ENCODE measurements at places on chromosomes 4 and X.

DNA sequence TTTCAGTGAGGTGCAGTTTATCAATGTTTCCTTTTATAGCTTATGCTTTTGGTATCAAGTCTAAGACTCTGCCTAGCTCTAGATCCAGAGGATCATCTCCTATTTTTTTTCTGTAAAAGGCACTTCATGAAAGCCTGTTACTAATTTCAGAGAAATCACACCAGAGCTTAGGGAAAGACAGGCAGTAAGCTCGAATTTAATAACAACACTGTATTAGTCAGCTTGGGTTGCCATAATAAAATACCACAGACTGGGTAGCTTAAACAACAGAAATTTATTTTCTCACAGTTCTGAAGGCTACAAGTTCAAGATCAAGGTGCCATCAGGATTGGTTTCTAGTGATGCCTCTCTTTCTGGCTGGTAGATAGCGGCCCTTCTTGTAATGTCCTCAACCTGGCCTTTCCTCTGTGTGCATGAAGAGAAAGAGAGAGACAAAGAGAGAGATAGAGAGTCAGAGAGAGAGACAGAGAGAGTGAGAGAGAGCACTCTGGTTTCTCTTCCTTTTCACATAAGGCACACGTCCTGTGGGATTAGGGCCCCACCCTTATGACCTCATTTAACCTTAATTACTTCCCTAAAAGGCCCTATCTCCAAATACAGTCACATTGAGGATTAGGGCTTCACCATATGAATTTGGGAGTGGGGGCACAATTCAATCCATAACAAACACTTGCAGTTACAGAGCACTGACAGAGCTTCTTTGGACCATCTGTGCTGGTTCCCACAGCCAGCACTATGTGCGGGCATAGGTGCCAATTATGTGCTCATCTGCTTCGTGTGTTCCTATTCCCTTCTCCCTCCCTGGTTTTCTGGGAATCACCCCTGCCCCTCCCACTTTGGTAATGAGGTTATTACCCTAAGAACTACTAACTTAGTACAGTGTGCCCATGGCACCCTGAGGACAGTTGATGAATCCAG is 114.8 kb upstream of the MED14 start:
- DNase-seq: no peak

GRCh38 chr4:159103384-159103990 is 608 bp downstream of the RAPGEF2 start:
- no peak for DNase-seq

- no peak for DNase-seq
These were observed 36.1 kb upstream of the OTUD4 start for GRCh38 chr4:145216535-145216934.

- DNase-seq: no peak
These were observed 91.8 kb downstream of the SHISA3 start for GRCh38 chr4:42489095-42489494.

DNA sequence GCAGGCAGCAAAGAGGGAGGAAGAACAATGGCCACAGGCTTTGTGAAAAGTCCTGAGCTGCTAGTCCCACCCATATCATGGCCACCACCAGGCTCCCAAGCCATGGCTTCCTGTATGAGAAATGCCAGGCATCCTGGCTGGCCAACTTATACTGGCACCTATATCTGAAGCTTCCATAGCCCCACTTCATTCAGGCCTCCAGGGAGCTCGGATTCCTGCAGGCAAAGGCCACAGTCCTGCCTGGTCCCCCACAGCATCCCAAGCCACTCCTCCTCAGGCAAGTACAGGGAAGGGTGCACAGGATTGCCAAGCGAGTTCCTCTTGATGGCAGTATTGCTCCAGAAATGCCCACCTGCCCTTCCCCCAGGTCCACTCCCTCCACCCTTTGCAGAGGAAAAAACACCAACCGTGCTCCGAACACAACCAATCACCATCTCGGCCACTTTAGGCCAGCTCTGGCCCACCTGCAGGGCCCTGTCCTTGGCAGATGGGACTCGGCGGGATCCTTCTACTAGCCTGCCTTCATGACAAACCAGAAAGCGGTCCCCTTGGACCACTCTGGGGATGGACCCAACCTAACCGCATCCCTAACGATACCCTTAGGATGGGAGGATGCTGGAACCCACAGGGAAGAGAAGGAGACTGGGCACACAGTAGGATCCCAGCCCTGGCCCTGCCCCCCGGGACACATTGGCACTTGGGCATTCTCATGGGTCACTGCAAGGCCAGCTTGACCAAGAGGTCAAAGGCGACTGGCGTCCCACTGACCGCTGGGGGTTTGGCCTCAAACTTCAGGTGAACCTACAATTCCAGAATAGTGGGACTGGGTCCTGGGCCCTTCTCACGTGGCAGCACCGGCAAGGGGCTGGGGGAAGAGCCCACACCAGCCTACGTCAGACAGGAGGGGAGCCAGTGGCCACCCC is 220.4 kb upstream of the AGTR2 start:
- no peak for DNase-seq

DNA sequence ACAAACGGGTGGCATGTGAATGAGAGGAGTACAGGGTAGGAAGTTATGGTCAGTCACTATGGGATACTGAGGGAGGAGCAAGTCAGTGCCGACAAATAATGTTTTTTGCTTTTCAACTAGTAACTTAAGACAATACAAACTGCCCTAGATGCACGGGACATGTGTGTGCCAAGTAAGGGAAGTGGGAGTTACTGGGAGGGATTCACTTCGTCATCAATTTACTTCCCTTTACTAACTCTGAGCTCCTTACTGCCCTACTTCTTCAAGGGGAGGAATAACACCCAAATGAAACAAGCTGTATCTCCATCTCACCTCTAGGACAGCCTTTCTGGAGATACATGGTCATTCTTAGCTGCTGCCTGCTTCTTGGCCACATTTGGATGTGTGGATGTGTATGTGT is 97.7 kb downstream of the DGKK start:
- no peak for DNase-seq

GRCh38 chrX:139759637-139760036 is 51.7 kb upstream of the MCF2 start:
- DNase-seq: no peak

- no peak for DNase-seq
These were observed 192.5 kb upstream of the TAPT1 start for GRCh38 chr4:16418814-16419213.

DNA sequence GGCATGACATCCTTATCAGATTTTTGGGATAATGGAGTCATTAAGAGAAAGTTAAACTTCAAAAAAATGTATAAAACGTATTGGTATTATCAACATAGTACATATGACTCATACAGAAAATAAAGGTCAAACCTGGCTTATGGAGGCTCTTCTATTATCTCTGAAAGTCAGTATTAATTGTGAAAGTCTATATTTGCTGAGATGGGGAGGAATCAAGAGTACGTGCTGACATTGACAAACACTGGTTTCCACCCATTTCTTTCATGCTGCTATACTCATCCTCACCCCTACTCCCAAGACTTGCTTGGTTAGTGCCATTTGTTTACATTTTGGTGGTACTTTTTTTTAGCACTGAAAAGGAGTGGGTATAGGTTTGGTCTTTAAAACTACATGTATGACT is 30.8 kb upstream of the PLA2G12A start:
- DNase-seq: no peak

DNA sequence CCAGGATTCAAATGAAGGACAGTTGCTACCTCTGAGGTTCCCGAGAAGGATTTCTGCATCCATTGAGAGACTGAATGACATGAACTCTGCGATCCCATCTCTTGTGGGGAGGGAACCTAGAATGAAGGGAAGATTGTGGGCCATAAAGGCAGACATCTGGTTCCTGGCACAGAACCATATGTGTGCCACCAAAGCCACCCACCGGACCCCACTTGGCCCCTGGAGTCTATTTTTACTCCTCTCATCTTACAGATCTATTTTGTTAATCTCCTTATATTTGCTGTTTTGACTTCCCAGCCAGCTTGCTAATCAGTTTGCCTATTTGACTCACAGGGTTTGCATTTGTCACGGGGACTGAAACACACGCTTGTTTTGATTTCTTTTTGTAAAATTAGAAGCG is 7.3 kb downstream of the SOD3 start:
- no peak for DNase-seq

- DNase-seq: no peak
These were observed 165.3 kb downstream of the BTC start for GRCh38 chr4:74628852-74629620.

DNA sequence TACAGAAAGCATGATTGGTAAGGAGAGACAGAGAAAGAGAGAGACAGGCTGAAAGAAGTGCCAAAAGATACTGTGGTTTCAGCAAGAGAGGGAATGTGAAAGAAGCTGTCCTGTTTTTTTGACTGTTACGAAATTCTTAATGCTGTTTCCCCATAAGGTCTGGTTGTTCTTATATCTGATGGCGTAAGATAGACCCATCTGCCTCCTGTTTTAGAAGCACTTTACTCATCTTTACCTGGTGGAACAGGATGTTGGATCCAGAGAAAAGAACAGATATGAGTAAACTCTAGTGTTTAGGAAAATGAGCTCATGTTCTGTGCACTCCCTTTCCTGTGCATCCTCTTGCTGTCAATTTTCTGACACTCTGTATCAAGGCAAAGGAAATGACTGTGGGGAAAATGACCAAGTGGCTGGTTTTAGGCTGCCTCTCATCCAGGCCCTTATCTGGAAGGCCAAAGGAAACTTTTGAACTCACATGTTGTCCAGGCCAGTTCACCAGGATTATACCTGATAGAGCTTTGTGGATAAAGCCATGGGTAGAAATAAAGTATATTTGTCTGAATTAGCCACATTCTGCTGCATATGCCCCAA is 311.7 kb upstream of the HTR2C start:
- DNase-seq: no peak

DNA sequence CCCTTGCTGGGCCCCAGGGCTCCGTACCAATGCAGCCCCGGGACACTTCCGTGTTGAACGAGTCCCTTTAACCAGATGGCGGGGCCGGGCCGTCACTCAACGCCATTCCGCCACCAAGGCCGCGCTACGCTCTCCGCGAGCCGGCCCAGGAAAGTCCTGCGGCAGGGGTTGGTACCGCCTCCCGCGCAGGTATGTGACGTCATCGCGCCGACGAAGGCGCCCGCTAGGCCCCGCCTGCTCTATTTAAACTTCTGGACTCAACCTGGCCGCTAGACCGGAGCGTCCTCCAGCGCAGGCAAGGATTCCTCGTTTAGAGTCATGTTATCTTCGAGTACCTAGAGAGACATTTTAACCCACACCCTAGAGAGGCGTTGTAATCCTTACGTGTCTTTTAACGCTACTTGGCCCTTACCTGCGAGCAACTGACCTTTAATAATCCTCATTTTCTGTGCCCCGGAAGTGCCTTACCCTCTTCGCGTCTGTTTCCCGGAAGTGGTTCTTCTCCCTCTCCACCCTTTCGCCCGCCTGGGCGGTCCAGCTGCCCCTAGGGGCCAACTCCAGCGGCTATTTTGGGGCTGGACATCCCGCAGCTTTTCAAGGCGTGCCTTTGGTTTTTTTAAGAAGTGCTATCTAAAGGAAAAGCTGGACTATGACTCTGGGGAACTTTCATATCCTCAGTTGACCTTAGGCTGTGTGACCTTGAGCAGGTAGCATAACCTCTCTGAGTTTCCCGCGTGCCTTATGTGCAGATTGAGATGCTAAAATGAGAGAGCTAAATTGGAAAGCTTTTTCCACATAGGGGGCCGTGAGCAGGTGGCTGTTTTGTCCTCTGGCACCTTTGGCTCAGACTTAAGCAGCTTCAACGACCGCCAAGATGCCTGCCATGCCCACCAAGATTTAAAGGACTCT is at the start of gene PNPLA4:
Gene PNPLA4, minus strand, starts transcription at position 155 of the 909 bp plus-strand sequence. CDS start 1,294 bp downstream, outside the sequence.
- no peak for DNase-seq

- DNase-seq: no peak
These were observed 8.8 kb downstream of the MAEA start for GRCh38 chr4:1298461-1298860.

- DNase-seq: no peak
These were observed 396.6 kb upstream of the RPS6KA3 start for GRCh38 chrX:20663336-20663735.

DNA sequence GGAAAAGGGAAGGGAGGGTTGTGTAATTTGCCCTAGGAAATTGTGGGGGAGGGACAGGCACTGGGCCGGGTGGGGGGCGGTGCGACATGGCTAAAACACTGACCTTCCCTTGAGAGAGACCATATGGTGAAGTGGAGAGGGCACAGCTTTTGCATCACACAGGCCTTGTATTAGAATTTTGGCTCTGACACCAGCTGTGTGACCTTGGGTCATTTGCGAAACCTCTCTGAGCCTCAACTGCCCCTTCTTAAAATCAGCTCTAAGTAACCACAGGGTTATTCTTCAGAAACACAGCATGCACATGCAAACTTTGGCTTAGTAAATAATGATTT is 25.8 kb downstream of the PDGFRA start:
- DNase-seq: no peak

DNA sequence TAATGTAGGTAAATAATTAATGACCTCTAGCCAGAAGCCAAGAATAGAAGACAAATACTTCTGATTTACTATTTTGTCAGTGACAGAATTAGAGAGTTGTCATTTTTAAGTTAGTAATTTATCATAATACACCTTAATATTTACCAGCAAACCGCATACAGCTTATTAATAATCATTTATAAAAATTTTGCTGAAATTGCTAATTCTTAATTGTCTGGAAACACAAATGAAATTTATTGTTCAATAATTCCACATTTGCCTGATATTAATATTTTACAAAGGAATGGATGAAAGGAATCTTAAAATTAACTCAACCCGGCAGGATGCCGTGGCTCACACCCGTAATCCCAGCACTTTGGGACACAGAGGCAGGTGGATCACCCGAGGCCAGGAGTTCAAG is 44.7 kb downstream of the PROM1 start:
- DNase-seq: no peak

DNA sequence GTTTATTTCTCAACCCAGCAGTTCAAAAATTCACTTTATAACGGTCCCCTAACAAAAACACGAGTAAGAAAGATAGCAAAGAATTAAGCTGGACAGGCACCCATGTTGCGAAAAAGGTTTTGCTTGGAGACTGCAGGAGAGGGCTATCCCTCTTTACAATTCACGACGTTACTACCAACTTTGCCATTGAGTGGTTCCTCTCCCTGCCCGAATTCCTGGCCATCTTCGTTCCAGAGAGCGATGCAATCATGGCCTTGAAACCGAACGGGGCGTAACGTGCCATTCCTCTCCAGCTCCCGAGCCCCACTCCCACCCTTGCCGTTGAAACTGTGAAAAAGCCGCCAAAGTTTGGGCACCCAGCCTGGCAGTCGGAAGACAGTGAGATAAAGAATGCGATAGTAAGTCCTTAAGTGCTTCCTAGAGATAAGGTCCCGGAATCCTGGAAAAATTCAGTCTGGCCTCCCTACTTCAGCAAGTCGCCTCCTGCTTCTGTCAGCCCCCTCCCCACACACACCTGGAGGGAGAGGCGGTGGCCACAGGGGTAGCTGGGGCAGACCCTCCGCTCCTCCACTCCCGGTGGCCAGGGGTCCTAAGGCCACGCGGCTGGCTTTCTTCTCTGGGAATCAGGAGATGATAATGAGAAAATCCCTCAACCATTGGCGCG is 65.2 kb downstream of the FBXO8 start:
- no peak for DNase-seq

Data from DMS79 (cell line).